ENCODE measurements at places on chromosomes 5 and 9. TPM values are rescaled to one million over a fixed set of nuclear protein-coding genes. Genes with fewer than 3 reads are reported as not detected.

DNA sequence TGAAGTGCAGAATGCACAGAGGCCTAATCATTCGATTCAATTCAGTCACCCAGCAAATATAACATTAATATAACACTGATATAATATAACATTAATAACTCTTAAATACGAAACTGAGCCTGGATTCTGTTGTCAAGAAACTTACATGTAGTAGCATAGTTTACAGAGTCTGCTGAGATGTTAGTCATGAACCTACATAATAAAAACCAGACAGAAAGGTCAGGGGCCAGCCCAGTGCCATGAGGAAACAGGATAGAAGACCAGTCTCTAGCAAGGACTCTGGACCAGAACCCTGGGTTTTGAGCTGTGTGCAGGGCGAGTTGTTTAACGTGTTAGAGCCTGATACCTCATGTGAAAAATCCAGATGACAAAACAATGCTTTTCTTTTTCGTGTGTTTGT, 234.7 kb downstream of the NR2F1-AS1 start:
- H3K27me3 ChIP-seq = no peaks in the 10 kb centered on the region
- no peak for DNase-seq
- no peak overlapping the region for H3K27ac ChIP-seq
- no peaks in the 10 kb centered on the region for H3K4me1 ChIP-seq
- H3K36me3 ChIP-seq = no peaks in the 10 kb centered on the region
- no peak overlapping the region for H3K4me3 ChIP-seq

- no peak overlapping the region for H3K4me3 ChIP-seq
- H3K27ac ChIP-seq = no peak overlapping the region
- no peaks in the 10 kb centered on the region for H3K27me3 ChIP-seq
- H3K36me3 ChIP-seq = no peaks in the 10 kb centered on the region
- no peaks in the 10 kb centered on the region for H3K4me1 ChIP-seq
- DNase-seq = no peak
Observed at GRCh38 chr5:112551419-112552032, 132.4 kb upstream of the EPB41L4A start.

- H3K4me3 ChIP-seq = peak overlapping the region; percentile 71
- peaks cover 19% of the 10 kb centered on the region for H3K4me1 ChIP-seq
- H3K27ac ChIP-seq = peak overlapping the region; percentile 81
- no peaks in the 10 kb centered on the region for H3K36me3 ChIP-seq
- no peaks in the 10 kb centered on the region for H3K27me3 ChIP-seq
Observed at GRCh38 chr9:20623021-20623747, 885 bp upstream of the MLLT3 start.

DNA sequence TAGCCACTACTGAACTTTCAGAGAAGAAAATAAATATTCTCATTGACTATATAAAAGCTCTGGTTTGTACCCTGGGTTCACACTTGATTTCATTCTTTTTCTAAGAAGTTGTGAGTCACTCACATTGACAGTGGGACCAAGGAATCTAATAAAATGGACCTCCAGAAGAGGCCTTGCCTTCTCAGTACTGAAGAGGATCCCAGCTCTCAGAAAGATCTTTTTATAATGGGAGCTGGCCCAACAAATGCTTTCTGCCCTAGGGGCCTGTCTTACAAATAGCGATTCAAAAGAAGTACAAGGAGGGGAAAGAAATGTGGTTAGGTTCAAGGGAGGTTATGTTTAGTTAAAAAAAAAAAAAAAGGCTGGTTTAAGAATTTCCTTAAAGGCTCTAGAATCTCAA, 237.9 kb downstream of the ISL1 start:
- no peak for DNase-seq
- no peaks in the 10 kb centered on the region for H3K36me3 ChIP-seq
- no peak overlapping the region for H3K27ac ChIP-seq
- H3K4me1 ChIP-seq = no peaks in the 10 kb centered on the region
- no peaks in the 10 kb centered on the region for H3K27me3 ChIP-seq
- H3K4me3 ChIP-seq = no peak overlapping the region

DNA sequence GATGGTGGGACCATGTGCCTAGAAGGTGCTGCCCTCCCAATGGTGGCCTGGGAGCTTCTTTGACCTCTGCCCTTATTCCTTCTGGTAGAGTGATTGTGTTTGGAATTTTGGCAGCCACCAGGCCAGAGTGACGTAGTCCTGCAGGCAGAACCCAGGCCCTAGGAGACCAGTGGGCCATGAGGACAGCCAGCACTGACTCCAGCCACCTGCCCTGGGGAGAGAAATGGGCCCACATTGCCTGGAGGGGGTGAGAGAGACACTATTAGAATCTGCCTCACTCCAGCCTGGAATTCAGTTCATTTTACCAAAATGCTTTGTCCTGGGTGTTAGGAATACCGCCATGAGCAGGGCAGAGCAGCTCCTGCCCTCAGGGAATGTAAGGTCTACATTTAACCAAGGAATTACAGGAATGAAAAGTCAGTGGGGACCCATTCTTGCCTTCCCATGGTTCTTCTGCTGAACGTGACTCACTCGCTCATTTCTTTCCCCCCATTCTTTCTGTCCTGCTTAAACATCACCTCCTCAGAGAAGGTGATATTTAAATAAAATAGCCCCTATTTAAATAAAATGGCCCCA, 5.5 kb upstream of the COL27A1 start:
- no peak for DNase-seq
- H3K27ac ChIP-seq = no peak overlapping the region
- H3K27me3 ChIP-seq = peaks cover 5% of the 10 kb centered on the region

- DNase-seq = peak; percentile 55
- H3K27ac ChIP-seq = no peak overlapping the region
- no peak overlapping the region for H3K4me3 ChIP-seq
- no peaks in the 10 kb centered on the region for H3K27me3 ChIP-seq
Observed at GRCh38 chr5:158463938-158464337, 605.0 kb upstream of the CLINT1 start.

DNA sequence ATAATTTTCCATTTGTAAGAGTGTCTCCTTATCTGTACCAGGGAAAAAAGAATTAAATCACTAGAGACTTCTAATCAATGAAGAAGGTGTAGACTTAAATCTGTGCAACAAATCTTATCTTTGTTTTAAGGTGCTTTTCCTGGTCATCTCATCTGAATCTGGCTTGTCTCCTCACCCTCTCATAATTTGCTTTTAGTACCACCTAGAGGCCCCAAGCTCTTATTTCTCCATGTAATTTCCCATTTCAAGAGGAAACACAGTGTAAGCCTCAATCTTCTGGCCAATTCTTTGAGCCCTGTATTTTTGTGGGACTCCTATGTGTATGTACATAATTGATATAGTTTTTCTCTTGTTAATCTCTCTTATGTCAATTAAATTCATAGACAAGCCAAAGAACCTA, 1975.3 kb upstream of the CDH6 start:
- no peaks in the 10 kb centered on the region for H3K4me1 ChIP-seq
- no peak overlapping the region for H3K27ac ChIP-seq
- DNase-seq = no peak
- no peaks in the 10 kb centered on the region for H3K27me3 ChIP-seq

DNA sequence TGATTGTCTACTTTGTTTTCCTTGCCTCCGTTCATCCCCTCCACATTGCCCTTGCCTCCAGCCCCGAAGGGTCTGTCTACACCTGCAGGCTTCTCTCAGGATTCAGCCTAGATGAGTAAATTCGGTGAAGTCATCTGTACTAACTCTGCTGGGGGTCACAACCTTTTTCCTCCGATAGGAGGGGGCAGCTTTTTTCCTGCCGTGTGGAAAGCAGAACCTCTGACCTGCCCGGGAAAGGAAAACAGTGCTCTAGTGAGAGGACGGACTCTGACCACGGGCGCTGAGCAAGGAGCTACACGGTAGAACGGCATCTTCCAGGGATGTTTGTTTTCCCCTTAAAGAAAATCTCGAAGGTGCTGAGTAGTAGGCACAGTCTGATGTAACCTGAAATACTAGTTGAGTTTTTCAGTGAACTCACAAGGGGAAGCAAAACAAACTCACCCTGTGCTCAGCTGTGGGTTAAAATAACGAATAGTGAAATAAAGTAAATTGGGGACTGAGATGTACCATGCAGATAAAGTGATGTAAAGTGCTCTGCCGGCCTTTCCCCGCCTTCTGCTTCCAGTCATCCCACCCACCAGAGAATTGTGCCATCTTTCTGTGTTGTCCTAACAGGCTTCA, 281.8 kb downstream of the AOPEP start:
- H3K4me1 ChIP-seq = peaks cover 51% of the 10 kb centered on the region
- peak overlapping the region; percentile 93 for H3K27ac ChIP-seq
- H3K27me3 ChIP-seq = no peaks in the 10 kb centered on the region
- peak overlapping the region; percentile 86 for H3K4me3 ChIP-seq
- DNase-seq = peak; percentile 46

Gene LMNB1
- polyA plus RNA-seq = 0.72 TPM

Gene MEGF10
- polyA plus RNA-seq = 1.2 TPM

Gene BTNL8
- 0.13 TPM for polyA plus RNA-seq

Gene MAMDC2
- 2.1 TPM for polyA plus RNA-seq

All from psoas muscle (tissue), 8 donors.